ENCODE measurements at places on chromosomes 3 and 15.

DNA sequence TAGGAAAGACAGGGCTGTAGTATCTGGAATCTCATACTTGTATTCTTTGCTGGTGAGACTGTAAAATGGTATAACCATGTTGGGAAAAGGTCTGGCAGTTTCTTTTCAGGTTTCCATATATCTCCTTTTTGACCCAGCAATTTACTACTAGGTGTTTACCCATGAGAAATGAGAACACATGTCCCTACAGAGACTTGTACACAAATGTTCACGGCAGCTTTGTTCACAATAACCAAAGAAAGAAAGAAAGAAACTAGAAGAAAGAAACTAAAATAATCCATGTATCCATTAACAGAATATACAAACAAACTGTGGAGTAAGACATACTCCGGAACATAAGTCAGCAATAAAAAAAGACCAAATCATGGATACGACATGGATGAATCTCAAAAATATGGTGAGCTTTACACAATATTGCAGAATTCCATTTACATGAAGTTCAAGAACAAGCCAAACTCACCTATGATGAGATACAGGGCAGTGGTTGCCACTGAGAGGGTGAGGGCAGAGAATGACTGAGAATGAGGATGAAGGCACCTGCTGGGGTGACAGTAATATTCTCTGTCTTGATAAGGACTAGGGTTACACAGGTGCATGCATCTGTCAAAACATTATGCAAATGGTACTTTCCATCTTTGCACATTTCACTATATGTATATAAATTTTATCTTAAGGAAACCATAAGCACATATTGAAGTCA lies 2.7 kb downstream of the RFTN1 start:
- DNase-seq, result no peak

GRCh38 chr15:99545605-99546004 lies 20.2 kb upstream of the MEF2A start:
- no peak for DNase-seq

- DNase-seq, result no peak
These were observed 69.0 kb downstream of the SQOR start for GRCh38 chr15:45703670-45704328.

GRCh38 chr15:69666921-69667811 lies 214.5 kb downstream of the RPLP1 start:
- DNase-seq, result no peak

DNA sequence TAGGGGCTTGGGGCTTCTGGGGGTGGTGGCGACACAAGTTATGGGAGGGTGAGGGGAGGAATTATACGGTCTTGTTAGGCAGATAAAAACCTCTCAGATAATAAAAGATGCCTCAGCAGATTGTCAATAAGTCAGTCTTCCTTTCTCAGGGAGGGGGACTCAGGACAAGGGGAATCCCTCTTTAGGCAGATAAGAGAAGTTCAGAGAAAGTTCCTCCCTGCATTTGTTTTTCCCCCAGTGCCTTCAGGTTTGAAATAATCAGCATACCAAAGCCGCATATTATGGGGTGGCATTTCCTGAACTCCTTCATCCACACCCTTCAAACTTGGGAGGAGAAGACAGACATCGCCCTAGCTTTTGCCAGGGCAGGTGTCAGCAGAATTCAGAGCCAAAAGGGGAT lies 8.5 kb downstream of the PPCDC start:
- DNase-seq, result no peak

GRCh38 chr15:41894251-41894790 lies 468 bp upstream of the SPTBN5 start:
- no peak for DNase-seq

- no peak for DNase-seq
These were observed 450.3 kb downstream of the IL5RA start for GRCh38 chr3:2659896-2660295.

DNA sequence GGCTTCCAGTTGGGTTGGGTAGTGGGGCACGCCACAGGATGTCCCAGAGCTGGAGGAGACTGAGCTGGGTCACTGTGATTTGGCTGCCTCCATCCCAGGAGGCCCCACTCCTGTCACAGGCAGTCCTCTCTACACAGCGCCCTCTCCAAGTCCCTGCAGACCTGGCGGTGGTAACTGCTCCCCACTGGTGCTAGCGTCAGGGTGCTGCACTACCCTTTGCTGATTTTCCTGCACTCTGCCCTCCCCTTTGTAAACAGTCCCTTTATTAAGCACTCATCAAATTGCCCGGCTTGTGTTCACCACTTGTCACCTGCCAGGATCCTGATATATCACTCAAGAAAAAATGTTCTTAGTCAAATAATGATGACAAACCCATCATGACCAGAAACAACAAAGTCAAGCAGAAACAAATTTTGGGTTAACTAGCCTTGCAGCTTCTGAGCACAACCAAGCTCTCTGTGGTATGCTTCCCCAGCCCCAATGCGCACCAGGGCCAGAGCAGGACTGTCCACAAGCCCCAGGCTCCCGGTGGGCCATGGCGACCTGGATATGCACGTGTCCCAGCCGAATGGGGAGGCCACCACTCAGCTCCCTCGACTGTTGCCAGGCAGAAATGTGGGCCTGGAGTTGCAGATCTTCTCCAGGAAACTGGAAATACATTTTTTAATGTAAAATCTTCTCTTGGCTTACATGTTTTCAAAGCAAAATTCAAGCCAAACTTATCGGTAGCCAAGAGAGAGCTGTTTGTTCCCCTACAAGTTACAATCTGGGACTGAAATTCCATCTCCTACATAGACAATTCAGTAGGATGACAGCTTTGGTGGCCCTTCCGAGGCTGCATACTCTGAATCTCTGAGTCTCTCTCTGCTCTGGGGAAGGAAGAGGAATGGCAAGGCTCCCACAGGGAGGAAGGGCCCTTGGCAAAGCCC lies 24.5 kb downstream of the MEGF11 start:
- DNase-seq, result no peak

GRCh38 chr3:146313746-146314111 lies 62.8 kb upstream of the PLSCR4 start:
- no peak for DNase-seq

DNA sequence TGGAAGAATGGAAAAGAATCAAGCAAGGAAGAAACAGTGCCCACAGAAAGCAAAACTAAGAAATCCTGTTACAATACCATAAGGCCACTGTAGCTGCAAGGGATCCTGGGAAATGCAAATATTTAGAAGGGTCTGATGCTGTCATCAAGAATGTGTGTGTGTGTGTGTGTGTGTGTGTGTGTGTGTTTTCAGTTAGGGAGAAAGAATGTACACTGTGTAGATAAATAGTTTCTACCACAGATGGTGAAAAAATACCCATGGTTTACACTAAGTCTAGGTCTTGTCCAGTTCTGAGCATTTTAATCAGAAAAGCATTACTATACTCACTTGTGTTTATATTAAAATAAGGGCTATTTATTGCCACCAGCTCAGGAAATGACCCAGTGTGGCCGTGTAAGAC lies 355.0 kb downstream of the RBMS3 start:
- no peak for DNase-seq

DNA sequence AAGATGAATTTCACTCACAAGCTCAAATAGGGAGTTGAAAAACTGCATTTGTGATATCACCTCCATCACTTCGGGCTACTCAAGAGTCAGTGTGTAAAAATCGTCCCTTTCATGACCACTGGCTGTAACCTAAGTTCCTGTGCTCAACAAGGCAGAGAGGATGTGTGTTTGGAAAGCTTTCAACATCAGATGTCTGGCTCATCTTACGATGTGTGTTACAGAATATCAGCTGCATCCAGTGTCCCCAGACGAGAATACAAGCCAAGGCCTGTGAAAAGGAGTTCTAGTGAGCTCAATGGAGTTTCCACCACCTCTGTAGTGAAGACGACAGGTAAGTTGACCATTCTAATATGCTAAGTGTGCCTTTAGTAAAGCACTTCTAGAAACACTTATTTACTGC lies 65.5 kb upstream of the ADAMTSL3 start:
- no peak for DNase-seq

DNA sequence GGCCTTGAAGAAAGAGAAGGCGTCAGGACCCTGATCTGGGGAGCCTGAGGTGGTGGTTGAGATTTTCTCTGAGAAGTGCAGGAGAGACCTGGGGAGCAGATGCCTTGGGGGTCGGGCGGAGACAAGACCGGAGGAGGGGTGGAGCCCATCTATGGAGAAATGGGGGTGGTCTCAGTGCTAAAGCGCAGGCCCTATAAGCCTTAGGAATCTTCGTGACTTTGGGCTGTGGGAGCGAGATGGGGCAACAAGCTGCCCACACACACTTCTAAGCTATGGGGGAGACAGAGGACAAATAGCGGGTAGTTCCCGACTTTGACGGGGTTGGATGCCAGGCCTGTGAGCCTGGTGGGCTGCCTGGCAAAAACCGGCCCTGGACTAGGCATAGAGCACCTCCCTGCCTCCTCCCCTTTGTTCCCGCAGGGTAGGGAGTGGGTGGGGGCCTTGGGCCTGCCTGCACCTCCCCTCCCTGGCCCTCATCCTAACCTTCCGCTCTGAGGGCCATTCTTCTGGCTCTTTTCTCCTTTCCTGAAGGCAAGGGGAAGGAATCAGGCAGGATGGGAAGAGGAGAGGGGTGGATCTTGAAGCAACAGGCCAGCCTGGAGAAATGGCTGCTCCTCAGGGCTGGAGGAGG lies 880 bp downstream of the NISCH start:
- DNase-seq, result no peak

DNA sequence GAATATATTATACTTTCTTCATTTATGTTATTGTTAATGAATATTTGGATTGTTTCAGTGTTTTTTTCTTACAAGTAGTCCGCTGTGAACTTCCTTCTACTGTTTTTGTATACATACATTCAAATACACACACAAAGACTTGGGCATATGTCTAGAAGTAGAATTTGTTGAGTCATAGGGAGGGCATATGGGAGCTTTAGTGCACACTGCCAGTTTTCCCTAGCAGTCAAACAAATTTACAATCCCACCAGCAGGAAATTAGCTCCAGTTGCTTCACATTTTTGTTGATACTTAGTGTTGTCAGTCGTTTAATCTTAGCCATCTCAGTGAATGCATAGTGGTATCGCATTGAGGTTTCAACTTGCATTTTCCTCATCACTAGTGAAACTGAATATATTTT lies 492.3 kb downstream of the DIPK2A start:
- no peak for DNase-seq

- no peak for DNase-seq
These were observed 18.7 kb downstream of the STARD9 start for GRCh38 chr15:42594095-42594494.

GRCh38 chr15:45732662-45733061 lies 97.8 kb downstream of the SQOR start:
- DNase-seq, result no peak

GRCh38 chr15:99210334-99210733 lies 39.0 kb downstream of the TTC23 start:
- DNase-seq, result no peak

- no peak for DNase-seq
These were observed 19.5 kb upstream of the HRH1 start for GRCh38 chr3:11134794-11135193.

- no peak for DNase-seq
These were observed 81.9 kb upstream of the PTX3 start for GRCh38 chr3:157354722-157355121.

GRCh38 chr3:122794483-122794778 lies 438 bp upstream of the SLC49A4 start:
- no peak for DNase-seq

DNA sequence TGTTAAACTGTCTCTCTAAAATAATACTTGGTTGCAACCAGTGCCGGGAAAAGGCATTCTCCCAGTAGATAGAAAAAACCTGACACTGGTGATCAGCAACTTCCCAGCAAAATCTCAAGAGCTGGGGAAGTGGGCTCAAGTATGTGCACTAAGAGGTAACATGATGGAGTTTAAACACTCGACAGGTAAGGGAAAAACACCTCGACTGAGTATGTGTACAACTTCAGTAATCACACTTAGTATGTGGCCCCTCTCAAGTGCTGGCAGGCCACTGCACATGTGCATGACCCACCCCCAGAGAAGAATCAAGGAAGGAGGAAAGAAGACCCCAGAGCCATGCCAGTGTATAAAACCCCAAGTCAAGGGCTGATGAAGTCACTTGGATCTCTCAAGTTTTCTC lies 27.4 kb downstream of the SPESP1 start:
- DNase-seq, result no peak

- no peak for DNase-seq
These were observed 257.1 kb upstream of the TRIM42 start for GRCh38 chr3:140420621-140421357.

DNA sequence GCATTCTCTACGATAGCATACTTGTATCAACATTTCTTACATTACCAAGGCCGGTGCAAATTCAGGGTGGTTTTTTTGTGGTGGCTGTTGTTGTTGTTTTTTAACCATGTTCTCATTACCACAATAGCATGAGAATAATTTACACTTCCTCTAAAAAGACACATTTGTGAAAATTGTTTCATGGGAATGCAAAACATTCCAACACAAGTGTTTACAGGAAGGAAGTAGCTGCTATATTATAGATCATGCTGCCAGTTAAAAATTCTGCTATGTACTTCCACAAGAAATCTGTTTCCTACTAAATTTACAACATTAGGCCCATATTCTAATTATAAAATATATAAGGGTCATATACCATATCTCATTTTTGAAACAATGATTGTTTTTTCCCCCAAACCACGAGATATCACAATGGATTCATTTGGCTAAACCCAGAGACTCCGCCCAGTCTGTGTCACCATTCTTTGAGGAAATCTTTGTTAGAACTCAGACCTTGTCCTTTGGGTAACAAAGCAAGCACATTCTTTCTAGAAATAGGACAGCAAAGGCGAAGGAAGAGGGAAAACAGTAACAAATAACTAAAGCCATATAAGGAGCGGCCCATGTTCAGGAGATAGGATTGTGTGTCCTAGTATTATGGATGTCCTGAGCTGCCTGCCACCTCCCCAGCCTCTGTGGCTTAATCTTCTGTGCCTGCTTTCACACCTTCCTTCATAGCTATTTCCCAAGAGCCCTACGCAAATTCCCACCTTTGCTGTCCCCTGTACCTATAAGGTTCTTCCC lies 60.1 kb downstream of the UACA start:
- no peak for DNase-seq

- DNase-seq, result no peak
These were observed 37.1 kb upstream of the IL12A start for GRCh38 chr3:159951540-159951939.

GRCh38 chr3:194582196-194582905 lies 50.9 kb downstream of the TMEM44 start:
- no peak for DNase-seq

GRCh38 chr15:45606841-45607240 lies 19.7 kb downstream of the BLOC1S6 start:
- DNase-seq, result no peak

DNA sequence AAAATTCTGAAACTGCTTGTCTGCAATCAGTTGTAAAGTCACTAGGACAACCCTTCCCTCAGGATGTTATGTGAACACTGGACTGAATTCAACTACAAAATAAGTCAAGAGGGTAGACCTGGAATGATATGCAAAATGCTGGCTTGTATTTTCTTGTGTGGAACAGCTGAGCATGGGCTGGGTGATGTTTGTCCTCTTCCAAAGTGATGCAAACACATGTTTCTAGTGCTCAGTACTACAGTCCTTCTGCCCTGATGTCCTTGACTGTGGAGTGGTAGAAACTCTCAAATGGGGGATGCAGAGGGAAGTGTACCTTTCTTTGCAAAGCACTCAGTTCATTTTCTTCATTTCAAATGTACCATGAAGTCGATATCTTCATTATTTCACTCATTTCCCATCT lies 258.6 kb downstream of the THSD4 start:
- DNase-seq, result no peak

GRCh38 chr3:100268156-100268555 lies 7.4 kb downstream of the TBC1D23 start:
- DNase-seq, result no peak
